ENCODE measurements at places on chromosomes 2 and 18.
A peak's percentile ranks its signal among the peaks of the same experiment; 100 is the strongest.

DNA sequence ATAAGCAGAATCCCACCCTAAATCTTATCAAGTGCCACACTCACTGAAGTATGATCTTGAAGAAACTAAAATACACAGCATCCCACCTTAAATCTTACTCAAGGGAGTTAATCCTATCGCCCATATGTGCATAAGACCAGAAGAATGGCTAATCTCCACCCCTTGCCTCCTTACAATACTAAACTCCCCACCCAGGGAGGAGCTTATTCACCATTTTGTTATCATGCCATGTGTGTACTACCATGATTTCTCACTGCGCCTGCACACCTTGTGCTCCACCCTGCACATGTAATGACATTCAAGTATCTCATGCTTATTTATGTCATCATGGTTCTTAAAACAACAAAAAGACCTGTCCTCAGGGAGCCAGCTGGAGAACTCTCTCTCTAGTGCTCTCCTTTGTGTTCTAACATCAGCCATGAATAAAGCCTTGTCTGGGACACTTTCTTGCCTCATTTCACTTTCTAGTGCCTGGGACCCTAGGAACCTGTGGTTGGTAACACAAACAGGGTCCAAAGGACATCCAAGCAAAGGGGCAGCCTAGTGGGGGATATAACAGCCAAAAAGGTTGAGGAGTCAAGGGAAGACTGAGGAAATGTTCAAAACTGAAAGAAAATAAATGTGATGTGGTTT is 87.4 kb downstream of the SLC66A3 start:
- H3K36me3 ChIP-seq, result no peaks in the 10 kb centered on the region
- DNase-seq, result no peak
- peaks cover 6% of the 10 kb centered on the region for H3K4me1 ChIP-seq
- no peak overlapping the region for H3K4me3 ChIP-seq
- no peaks in the 10 kb centered on the region for H3K27me3 ChIP-seq

DNA sequence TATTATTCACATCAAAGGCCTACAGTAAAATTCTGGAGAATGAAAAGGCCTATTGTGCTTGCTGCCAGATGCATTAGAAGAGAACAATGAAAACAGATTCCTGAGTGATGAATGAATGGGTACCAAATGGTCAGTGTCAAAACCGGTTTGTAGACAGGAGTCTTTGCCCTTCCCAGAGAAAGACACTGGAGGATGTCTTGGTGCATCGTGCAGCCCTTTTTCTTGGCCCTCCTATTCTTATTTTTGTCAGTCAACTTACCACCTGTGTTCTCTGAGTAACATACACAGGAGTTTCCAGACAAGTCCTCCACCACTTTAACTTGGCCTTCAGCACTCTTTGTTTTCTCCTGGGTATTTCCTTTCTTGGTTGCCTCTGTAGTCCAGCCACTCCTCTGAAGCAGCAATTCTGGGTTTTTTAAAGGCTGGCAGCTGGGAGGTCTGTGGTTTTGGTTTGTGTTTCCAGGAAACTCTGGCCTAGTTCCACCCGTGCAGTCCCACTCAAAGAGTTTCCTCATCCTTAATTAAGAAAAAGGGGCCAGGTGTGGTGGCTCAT is 29.4 kb downstream of the PSTPIP2 start:
- no peak for DNase-seq
- no peaks in the 10 kb centered on the region for H3K27me3 ChIP-seq
- H3K36me3 ChIP-seq, result no peaks in the 10 kb centered on the region
- no peak overlapping the region for H3K4me3 ChIP-seq
- peak overlapping the region; percentile 4 for H3K27ac ChIP-seq

- no peaks in the 10 kb centered on the region for H3K4me1 ChIP-seq
- DNase-seq, result no peak
- no peak overlapping the region for H3K27ac ChIP-seq
- H3K27me3 ChIP-seq, result no peaks in the 10 kb centered on the region
These were observed 23.0 kb upstream of the HS6ST1 start for GRCh38 chr2:128341621-128342020.

GRCh38 chr2:8142461-8142860 is 539.4 kb upstream of the ID2 start:
- H3K27ac ChIP-seq, result no peak overlapping the region
- H3K36me3 ChIP-seq, result no peaks in the 10 kb centered on the region
- DNase-seq, result no peak
- no peak overlapping the region for H3K4me3 ChIP-seq
- H3K4me1 ChIP-seq, result peaks cover 6% of the 10 kb centered on the region

Measured in Calu3 (cell line).